ENCODE measurements at places on chromosomes 7 and 10.

- DNase-seq = no peak
Measured at GRCh38 chr10:31467791-31468535, 148.9 kb downstream of the ZEB1 start.

- DNase-seq = no peak
Measured at GRCh38 chr10:28967031-28967430, 289.7 kb downstream of the BAMBI start.

DNA sequence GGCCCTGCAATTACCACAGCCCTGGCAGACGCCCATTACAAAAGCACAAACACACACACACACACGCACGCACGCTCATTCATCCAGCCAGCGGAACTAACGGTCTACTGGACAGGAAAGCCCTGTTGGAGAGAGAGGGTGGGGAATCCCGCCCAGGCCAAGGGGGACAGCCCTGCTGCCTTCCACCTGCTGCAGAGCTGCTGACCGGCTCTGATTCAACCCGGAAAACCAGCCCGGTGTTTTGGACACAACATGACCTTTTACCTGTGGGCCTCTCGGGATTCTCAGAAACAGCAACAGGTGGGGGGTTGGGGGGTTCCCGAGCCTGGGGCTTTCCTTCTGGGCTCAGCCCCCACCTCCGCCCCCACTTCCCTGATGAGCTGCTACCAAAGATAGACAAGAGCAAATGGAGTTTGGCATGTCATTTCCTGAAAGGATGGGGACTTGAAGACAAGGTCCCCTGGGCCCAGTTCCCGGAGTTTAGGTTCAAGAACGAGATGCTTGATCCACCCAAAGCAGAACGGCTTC is 18.5 kb upstream of the SERPINE1 start:
- no peak for DNase-seq

GRCh38 chr7:139777948-139778841 is at the start of gene HIPK2:
Gene HIPK2, minus strand, starts transcription at chr7:139777998. Its CDS starts 375 bp downstream, at chr7:139777623.
- peak; percentile 42 for DNase-seq

DNA sequence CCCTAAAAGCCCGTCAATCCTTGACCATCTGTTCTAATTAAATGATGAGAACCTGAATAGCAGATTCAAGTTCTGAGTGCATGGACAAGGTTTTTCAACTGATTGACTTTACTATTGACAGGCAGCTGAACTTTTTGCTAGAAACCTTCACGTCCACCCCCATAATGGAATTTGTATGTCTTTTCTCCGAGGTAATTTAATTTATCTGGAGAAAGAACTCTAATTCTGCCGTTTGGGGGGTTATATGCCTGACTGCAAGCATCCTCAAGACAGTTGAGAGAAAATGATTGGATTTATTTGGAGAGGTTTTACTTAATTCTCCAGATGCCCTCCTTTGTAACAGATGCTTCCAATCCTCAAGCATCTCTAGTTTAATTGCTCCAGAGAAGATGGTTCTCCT is 1053.4 kb upstream of the AUTS2 start:
- no peak for DNase-seq

Measured in activated CD8-positive, alpha-beta memory T cell treated with anti-CD3 and anti-CD28 coated beads for 1 hour (primary cell).